ENCODE measurements at places on chromosomes 13 and 19. TPM values are rescaled to one million over a fixed set of nuclear protein-coding genes. Genes with fewer than 3 reads are reported as not detected.

Gene LGALS7
- total RNA-seq = not detected

Gene ALOX5AP
- total RNA-seq = 1.1 TPM

Gene PCDH9
- total RNA-seq = 10.1 TPM

Gene CYP2F1
- not detected for total RNA-seq

Gene NEK3
- total RNA-seq = 14.8 TPM

Gene PLA2G4C
- 1.9 TPM for total RNA-seq

Gene DACT3
- 18.7 TPM for total RNA-seq

GRCh38 chr19:16620584-16620983 is 7.4 kb downstream of the MED26 start:
- no peak for DNase-seq

- DNase-seq = no peak
These were observed 5.6 kb upstream of the ZNF607 start for GRCh38 chr19:37725181-37725580.

DNA sequence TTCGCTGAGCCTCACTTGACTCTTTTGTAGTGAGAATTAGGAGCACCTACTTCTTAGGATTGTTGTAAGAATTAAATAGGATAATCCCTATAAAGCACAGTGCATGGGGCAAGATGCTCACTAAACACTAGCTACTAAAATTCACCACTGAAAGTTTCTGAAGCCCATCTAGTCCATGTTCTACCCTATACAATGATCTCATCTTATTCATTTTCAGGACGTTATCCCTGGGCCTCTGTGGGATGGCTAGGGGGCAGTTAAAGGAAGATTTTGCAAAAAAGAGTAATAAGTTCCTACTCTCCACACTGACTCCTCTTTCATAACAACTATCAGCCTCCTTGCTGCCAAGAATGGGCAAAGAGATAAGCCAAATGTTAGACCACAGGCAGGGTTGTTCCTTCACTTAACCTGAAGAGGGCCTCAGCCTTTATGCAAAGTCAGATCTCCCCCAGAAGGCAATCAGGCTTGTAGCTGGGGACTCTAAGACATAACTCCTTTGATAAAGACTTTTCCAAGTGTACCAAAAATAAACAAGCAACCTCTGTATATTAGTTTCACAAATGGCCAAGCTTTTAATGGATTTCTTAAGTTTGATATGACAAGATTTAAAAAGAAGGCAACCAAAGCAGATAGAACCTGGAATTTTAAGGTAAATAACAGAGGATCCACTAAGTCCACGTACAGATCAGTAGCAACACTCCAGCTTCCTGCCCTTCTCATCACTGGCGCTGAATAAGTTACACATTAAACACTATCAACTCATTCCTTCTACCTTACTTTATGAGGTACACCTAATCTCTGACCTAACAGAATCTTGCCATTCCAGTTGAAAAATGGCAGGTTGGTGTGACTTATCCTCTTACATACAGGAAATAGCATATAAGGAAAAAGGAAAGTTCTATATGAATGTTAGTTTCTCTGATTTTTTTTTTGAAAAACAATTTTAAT is 44.4 kb downstream of the ELF1 start:
- DNase-seq = no peak

- no peak for DNase-seq
These were observed 411.2 kb downstream of the FGF9 start for GRCh38 chr13:22082030-22082429.

DNA sequence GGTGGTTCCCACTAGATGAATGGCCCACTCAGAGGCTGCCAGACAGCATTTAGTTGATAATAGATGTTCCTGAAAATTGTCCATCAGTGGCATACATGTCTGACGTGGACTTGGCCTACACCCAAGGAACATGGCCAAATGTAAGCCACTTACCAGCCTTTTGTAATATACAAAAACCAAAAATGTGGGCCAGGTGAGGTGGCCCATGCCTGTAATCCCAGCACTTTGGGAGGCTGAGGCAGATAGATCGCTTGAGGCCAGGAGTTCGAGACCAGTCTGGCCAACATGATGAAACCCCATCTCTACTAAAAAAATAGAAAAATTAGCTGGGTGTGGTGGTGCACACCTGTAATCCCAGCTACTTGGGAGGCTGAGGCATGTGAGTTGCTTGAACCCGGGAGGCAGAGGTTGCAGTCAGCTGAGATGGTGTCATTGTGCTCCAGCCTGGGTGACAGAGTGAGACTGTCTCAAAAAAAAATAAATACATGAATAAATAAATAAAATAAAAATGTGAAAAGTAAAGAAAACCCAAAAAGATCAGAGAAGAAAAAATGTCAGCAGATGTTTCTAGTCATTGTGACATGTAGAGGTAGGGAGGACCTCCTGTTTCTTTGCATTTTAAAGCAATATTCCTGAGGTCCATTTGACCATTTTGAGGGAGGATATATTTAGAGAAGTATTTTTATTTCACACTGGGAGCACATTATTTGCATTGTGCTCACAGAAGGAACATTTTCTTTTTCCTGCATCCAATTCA is 7.1 kb upstream of the WTIP start:
- DNase-seq = no peak

DNA sequence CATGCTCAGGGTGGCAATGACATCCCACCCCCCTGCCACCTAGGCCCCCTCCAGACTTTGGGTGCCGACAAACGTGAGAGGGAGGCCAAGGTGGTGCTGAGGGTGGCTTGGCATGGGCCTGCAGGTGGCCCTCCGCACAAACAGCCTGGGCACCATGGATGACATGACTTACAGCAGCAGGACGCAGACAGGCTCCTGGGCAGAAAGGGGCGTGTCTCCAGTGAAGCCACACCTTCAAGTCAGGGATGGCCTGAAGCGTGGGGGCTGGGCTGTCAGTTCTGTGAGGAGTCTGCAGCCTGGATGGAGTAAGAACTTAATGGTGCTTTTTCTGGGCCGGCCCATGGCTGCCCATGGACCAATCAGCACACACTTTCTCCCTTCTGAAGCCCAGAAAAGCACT is 25.3 kb downstream of the POMP start:
- DNase-seq = no peak

DNA sequence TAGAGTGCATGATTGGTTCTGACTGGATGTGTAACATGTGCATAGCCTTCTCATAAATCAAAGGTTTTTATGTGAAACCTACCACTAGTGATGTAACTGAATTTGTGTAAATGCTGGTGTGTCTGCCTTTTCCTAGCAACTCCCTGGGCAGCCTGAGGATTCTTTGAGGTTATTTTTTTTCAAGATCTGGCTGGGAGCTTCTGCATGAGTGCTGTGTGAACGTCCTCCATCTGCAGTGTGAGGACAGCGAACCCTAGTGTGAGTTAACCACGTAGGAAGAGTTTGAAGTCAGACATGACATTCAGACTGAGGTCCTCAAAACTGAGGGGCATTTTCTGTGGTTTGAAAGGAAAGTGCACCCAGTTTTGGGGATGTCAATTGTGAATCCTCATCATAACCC is 39.9 kb downstream of the DPRX start:
- DNase-seq = no peak

DNA sequence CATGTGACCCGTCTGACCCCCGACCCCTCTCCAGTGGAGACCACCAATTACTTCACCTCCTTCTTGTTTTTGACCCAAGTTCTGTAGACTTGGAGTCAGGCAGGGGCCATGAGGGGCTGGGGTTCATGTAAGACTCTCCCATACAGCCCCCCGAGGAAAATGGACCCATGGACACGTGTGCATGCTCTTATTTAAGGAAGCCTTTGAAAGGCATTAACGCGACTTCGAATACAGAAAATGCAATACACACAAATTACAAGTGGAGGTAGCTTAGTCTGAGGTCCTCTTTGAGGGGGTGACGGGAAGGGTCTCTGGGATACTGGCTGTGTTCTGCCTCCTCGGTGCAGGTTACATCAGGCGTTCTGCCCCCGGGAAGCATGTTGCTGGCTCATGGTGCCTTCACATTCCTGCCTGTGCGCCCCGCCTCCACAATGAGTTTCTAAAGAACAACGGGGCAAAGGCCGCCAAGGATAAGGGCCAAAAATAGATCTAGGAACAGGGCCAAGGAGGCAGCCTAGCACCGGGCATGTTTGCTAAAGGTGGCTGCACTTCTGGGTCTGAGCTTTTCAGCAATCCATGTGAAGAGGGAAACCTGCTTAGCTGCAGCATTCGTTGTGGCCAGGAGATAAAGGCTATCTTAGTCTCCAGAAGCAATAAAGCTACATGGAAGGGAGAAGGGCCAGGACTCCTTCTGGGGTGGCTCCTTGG is 54.5 kb downstream of the RAB20 start:
- no peak for DNase-seq

DNA sequence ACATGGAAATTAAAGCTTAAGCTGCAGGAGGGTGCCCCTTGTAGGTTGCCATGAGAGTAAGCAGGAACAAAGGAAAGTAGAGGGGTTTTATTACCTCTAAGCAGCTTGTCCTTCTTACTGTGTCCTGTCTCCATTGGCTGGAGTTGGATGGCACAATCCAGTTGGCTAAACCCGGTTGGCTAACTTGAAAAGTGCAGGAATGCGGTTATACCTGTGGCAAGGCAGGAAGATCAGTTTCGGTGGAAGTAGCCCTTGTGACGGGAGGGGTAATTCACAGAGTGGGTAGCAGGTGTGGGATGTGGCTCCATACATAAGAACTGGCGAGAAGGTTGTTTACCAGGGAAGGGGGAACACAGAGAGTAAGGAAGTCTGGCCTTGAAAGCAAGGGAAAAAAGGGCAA is 3.2 kb downstream of the ZNF726 start:
- DNase-seq = no peak

DNA sequence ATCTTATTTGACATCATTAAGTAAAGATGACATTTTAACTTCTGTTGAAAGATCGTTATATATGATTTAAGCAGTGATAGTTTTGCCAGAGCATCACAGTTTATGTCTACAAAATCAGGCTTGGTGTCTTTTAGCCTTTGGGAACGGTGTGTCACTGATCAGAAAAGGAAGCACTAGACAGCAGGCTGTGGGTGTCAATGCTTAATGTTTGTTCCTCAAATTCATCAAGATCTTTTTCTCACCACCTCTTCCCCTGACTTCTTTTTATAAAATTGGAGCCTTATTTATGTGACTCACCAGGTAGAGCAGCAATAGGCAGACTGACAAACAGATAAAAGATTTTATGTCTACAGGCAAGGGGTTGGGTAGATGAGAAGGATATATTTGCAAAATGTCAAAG is 1558.5 kb downstream of the EFNB2 start:
- no peak for DNase-seq

- no peak for DNase-seq
These were observed 4.2 kb downstream of the PPP6R1 start for GRCh38 chr19:55254625-55254977.

- DNase-seq = no peak
These were observed 168.4 kb upstream of the CSNK1A1L start for GRCh38 chr13:37273836-37274235.

- DNase-seq = peak; percentile 68
These were observed 11.9 kb downstream of the GAS6 start for GRCh38 chr13:113851826-113852535.

DNA sequence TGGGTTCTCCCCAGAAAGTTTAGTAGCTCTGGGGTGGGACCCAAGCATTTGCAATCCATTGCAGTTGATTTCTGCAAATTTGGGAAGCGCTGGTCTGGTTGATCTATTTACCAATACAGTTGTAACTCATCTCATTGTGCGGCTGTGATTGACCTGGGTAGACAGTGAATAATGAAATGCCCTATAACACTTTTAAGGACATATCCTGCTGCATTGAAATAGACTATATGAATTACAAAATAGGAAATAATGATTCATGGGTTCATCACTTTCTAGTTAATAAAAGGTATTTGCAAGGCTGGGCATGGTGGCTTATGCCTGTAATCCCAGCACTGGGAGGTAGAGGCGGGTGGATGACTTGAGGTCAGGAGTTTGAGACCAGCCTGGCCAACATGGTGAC is 59.0 kb upstream of the FARP1 start:
- no peak for DNase-seq

DNA sequence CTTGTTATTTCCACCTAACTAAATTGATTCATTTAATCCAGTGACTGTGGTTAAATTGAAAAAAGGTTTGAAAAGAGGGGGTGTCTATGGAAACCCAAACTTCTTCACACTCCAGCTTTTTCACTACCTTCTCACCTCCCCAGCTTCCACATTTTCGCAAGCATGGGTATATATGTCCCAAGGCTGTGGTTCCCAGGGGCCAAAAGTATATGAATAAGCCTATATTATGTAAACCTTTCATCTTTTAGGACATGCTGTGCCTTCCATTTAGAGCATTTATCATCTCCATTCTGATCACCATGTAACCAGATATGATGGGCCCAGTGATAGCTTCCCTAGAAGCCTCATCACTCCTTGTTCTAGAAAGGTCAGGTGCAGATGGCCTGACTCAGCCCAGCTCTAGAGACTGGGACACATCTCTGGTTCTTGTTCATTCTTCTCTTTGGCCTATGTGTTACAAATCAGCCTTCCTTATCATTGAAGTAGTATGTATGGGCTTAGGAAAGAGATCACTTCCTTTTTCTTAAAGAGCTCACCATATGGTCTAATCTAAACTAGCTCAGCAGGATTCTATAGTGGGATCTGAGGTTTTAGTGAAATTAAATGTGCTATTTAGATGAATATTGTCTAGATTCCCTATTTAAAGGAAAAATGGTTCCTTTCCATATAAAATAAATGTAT is 19.5 kb upstream of the ARL11 start:
- no peak for DNase-seq

- DNase-seq = no peak
These were observed 1876.2 kb downstream of the PCDH9 start for GRCh38 chr13:65353951-65354350.

DNA sequence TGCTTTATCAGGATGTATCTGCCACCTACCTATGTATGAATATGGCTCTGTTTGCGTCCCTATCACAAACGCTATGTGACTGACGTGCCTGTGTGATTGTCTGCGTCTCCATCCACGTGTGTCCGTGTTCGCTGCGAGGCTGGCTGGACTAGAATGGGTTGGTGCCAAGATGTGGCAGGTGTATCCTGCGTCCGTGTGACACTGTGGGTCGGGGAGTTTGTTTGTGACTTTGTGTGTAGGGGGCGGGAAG is 6.7 kb upstream of the HOOK2 start:
- DNase-seq = no peak

DNA sequence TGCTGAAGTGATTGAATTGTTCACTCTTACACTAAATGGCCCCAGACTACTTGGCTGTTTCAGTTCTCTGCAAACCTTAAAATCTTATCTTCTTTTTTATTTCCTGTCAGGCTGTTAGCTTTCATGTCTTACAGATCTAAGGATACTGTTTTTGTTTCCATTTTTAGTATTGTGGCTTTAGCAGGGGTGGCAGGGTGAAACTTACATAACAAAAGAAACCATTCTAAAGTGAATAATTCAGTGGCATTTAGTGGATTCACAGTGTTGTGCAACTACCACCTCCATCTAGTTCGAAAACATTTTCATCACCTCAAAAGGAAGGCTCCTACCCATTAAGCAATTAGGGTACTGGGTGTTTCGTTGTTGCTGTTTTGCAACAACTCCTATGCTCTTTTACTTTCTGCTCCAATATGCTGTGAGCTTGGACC is 19.8 kb downstream of the TMEM272 start:
- DNase-seq = no peak

Measured in chondrocyte (in vitro differentiated cells).